DMS79 treated with DMSO at 0.1 percent for 48 hours (cell line): ENCODE measurements at places on chromosomes 12 and 14.

DNA sequence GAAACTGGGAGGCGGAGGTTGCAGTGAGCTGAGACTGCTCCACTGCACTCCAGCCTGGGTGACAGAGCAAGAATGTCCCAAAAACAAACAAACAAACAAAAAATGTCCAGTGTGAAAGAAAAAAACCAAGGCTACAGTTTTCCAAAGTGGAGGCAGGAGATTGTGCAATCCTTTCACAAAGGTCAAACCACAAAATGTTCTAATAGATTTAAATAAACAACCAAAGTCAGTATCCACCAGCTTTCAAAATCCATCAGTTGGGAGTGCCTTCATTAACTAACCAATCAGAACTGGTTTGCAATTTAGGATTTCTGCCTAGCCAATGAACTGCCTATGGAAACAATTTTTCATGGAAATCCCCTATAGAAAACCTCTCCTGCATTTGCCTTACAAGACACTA is 52.3 kb upstream of the TRIM9 start:
- no peak for DNase-seq

- no peak for DNase-seq
Measured at GRCh38 chr14:43184540-43184939, 1322.5 kb downstream of the FSCB start.

DNA sequence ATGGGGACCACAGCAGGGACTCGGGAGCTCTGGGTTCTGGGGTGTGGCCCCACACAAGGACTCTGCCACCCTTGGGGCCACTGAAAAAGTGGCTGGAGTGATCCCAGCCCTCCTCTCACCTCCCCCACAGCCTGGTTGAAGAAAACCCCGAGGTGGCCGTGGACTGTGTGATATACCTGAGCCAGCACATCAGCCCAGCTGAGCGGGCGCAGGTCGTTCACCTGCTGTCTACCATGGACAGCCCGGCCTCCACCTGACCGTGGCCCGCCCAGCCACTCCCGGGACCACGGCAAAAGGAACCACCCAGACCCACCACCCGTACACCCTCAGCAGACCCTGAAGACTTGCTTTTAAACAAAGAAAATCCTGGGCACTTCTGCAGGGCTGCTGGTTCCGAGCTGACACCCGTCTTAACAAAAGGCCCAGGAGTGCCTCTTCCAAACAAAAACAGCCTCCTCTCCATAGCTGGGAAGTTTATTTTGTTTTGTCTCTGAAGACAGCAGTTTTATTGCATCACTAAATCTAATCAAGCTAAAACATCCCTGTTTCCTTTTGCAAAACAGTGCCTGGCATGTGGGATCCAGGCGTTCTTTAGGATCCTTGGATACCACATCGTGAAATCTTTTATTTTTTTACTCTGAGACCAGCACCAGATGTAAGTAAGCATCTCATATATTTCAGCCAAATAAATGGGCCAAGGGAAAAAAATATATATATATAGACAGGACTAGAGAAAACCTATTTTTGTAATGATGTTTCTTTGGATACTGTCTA is 42.8 kb downstream of the FOXN4 start:
- DNase-seq = no peak

- DNase-seq = no peak
Measured at GRCh38 chr12:116339800-116340371, 62.4 kb upstream of the MED13L start.

DNA sequence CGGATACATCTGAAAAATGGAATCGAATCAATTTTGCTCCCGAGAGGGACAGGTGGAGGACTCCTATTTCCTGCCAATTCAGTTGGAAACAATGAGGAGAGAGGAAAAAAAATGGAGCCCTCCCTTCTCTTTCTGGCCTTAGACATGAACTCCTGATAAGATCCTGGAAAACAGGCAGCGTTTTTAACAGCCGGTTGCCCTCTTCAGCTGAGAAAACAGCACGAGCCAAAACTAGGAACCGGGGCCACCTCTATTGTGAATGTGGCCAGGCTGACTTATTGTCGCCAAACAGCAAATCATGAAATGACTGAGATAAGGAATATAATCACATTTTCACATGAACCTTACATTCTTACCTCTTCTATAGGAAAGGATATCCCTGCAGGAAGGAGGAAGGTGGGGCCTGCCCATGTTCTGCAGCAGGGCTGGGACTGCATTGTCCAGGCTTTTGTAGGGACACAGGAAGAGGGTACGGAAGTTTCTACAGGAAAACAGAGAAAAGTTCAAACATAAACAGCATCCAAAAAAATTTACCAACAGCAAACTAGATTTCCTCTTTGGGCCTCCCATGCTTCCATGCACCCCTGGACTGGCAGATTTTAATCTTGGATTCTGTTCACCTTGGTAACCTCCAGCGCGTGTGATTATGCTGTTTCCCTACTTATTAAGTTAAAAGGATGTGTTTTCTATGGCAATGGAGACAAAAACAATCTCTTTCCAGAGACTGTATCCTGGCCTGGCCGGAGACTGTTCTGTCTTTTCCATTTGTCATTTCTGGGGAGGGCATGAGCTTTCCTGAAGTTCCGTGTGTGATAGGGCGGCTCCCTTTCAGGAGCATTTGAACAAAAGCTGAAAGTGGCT is 29.0 kb upstream of the ELK3 start:
- DNase-seq = no peak
